ENCODE measurements at places on chromosomes 16 and 17.

- no peak for DNase-seq
These were observed 48.3 kb upstream of the GPR139 start for GRCh38 chr16:20122011-20122410.

DNA sequence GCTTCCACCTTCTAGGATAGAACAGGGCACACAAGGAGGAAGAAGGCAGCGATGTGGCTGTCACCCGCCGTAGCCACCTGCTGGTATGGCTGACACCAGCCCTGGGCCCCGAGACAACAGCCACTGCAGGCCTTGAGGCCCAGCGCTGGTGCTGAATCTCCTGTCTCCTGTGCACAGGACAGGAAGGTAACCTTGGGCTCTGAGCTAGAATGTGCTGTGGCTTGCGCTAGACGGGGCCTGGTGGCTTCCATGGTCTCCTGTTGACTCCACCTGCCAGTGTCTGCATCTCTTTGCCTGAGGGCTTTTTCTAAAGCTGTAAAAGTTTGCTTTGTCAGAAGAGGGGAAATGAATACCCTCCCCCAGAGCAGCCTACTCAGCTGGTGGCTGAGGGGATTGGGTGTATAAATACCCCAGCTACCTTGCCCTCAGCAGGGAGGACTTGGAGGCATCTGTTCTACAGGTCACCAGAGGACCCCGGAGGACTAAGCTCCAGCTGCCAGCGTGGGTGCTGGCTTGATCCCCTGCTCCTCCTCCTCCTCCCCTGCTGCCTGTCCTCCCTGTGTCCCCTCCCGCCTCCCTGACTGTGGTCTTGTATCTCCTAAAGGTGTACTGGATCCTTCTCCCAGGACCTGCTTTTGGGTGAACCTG, 76.1 kb upstream of the SDK2 start:
- DNase-seq = no peak

DNA sequence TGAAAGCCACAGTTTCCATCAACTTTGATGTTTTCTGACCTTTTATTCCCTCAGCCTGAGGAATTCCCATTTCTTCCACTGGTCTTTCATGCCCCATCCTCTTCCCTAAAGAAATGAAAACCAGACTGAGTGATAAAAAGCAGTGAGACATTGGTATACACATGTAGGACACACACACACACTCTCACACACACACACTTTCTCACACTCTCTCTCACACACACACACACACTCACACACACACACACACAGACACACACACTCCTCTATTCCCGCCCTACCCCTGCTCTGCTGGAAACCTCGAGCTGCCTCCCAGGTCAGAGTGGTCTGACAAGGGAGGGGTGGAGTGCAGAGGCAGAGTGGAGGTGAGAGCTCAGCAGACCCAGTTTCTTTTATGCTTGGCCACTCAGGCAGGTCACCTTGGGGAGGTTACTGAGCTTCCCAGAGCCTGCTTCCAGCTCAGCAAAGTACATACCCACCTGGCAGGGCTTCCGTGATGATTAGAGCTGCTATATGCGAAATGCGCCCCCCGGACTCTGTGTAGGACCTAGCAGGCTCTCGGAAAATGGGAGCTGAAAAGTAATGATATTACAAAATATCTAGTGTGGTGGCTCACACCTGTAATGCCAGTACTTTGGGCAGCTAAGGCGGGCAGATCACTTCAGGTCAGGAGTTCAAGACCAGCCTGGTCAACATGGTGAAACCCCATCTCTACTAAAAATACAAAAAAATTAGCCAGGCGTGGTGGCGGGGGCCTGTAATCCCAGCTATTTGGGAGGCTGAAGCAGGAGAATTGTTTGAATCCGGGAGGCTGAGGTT, 30.7 kb downstream of the CCR7 start:
- no peak for DNase-seq

DNA sequence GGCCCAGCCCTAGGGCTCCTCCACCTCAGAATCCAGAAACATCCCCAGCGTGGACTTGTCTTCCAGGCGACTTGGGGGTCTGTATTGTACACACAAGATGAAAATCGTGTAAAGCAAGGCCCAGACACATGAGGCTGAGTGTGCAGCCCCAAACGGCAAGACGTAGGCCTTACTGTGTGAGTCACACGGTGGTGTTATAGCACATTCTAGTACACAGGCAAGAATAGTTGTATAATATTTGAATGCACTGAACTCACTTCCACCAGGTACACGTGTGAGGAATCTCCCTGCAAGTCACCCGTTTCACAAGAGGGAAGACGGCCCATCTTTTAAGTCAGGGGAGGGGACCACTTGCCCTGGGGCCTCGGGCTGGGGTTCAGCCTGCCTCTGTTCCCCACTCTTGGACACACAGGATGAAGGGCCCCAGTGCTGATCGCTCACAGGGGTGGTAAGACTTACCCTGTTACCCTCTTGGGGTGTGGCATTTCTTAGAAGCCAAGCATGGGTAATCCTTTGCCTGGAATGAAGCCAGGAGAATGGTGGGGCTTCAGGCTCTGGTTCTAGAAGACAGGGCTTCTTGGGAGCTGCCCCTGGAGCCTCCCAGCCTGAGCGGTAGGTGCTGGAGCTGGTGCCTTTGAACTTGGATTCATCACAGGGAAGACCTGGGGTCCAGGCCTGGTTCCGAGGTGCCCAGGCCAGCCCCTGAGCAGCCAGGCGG, 71.3 kb downstream of the SREBF1 start:
- DNase-seq = no peak

GRCh38 chr16:14658063-14658462, 25.3 kb downstream of the BFAR start:
- no peak for DNase-seq

DNA sequence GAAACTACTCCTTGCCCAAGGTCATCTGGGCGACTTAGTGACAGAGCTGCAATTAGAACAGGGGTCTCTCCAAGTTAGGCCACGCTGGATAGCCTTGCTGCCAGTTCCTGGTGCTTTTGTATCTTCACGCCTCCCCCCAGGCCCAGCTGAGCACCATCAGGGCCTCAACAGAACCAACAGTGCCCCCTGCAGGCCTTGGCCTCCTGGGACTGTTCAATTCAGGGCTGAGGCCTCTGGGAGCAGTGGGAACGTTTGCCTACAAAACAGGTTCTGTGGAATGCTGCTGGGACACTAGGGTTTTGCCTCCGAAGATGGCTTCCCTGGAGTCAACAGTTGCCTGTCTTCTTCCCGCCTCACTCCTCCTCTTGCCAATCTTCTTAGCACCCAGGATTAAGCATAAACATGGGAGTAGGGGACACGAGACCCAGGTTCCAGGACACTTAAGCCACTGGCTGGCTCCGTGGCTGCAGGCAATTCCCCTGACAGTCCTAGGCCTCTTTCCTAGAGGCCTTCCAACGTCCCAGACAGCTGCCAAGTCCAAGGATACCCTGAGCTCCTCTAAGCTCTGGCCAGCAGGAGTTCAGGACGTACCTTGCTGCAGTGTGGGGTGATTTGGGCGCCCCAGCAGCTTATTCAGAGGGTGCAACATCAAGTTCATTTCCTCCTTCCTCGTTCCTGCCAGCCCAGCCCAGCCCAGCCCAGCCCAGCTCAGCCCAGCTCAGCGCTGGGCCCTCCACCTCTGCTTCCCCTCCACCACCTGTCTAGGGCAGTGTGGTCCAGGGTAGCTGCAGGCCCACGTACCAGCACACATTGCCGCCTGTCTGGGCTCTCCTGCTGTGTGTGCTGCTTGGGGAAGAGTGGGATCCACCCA, 246.6 kb upstream of the RPL38 start:
- no peak for DNase-seq

GRCh38 chr16:67470359-67470758, 10.6 kb downstream of the ATP6V0D1 start:
- no peak for DNase-seq

DNA sequence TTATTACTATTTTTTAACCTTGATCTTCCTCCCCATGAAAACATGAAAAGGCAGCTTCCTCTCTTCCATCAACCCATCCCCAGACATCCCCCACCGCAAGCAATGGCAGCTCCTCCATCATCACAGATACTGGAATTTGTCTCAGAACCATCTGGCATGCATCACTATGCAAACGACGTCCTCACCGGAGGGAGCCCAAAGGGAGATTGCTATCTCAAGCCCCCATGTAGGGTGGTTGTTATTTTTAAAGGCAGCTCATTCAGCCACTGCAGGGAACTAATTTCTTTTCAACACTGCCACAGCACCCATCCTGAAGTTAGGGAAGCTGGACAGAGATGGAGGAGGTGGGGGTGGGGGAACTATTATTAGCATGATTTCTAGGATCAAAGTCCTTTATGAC, 222.5 kb downstream of the FOXL1 start:
- DNase-seq = no peak

GRCh38 chr16:4679850-4680636, 13.3 kb upstream of the NUDT16L1 start:
- DNase-seq = no peak
